ENCODE measurements at places on chromosomes 6 and 20.

GRCh38 chr6:1312203-1312472 lies 240 bp downstream of the FOXQ1 start:
- no peak for DNase-seq

- no peak for DNase-seq
Measured at GRCh38 chr6:150761771-150762170, 103.7 kb upstream of the MTHFD1L start.

- no peak for DNase-seq
Measured at GRCh38 chr6:166494101-166494441, 92.4 kb downstream of the RAMACL start.

GRCh38 chr6:53189554-53189953 lies 40.9 kb upstream of the GCM1 start:
- no peak for DNase-seq

DNA sequence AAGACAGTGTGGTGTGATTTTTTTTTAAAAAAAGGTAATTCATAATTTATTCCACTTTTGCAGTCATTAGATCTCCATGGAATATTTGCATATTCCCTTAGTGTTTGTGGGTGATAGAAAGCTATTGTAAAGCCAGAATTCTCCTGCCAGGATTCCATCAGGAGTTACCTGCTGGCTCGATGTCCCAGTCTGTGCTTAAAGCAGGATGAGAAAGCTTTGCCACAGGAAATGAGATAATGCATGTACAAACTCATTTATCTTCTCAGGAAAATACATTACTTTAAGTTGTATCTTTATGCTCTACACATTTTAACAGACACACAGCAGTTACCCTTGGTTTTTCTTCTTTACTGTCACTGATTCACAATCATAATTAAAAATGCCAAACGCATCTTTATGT lies 553.0 kb downstream of the CD109 start:
- DNase-seq: no peak

GRCh38 chr6:150667977-150668716 lies 68.5 kb downstream of the PLEKHG1 start:
- peak; percentile 48 for DNase-seq

- no peak for DNase-seq
Measured at GRCh38 chr6:37182736-37183590, 13.0 kb downstream of the PIM1 start.

Measured in BJ (cell line).